Activated CD8-positive, alpha-beta memory T cell treated with anti-CD3 and anti-CD28 coated beads, Interleukin-2, amount 50 U/mL, for 48 hours (primary cell): ENCODE measurements at places on chromosomes 12 and 14.

GRCh38 chr12:54258201-54258681, 21.7 kb downstream of the CBX5 start:
- no peak for DNase-seq

- peak; percentile 91 for DNase-seq
Measured at GRCh38 chr12:124466216-124467128, 100.9 kb downstream of the NCOR2 start.

- no peak for DNase-seq
Measured at GRCh38 chr12:1034751-1035457, 43.9 kb downstream of the ERC1 start.

- no peak for DNase-seq
Measured at GRCh38 chr12:113128802-113129663, 6.5 kb downstream of the RASAL1 start.

- no peak for DNase-seq
Measured at GRCh38 chr12:82082501-82082900, 275.7 kb downstream of the CCDC59 start.

DNA sequence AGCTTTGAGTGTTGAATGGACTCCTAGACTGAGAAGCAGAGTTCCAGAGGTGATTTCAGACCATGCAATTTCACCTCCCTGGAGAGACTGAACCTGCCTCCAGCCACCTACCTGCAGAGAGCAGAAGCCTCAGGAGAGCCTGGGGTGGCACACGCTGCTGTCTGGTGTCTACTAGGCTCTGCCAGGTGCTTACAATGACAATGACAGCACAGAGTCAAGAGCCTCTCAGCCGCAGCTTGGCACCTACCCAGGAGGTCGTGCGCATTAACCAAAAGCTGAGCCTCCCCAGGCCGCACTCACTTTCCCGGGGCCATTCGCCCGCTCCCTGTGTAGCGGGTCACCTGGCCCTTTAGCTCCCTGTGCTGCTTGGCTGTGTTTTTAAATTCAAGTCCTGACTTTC, 63.2 kb downstream of the TESC start:
- DNase-seq = no peak

DNA sequence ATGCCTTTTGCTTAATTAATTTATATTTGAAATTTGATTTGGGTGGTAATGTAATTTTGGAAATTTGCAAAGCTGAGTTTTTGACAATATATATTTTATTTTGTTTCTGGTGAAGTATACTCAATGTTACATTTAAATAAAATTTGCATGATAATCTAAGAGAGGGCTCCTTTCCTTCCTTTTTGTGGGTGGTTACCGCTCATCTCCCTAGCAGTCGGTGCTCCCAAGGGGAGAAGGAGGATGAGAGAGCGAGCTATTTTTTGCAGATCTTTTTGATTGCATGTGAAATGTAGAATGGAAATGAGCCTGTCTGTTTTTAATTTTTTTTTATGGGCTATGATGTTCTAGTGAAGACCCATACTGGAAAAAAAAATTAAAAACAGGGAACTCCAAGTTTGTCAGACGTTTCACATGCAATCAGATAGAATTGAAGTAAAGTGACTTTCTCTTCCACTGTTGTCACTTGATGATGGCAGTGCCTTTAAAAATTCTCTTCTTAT, 39.8 kb downstream of the MSRB3 start:
- no peak for DNase-seq

- DNase-seq = no peak
Measured at GRCh38 chr12:119308708-119309456, 25.6 kb upstream of the CCDC60 start.

DNA sequence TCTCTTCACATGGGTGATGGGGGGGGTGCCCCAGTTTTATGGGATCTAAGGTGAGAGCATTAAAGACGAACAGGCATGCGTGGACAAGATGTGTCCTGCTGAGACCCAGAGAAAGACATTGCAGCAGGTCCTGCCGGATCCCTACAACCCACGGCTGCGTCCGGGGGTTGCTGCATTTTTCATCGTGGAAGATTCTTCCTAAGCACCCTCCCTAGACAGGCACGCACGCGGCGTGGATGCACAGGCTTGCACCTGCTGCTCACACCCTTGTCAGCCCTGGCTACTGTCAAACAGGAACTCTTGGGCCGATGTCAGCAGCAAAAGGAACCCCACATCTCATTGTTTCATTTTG, 280.6 kb upstream of the RTL1 start:
- DNase-seq = no peak

GRCh38 chr14:46985529-46986380, 334.2 kb upstream of the RPL10L start:
- no peak for DNase-seq

DNA sequence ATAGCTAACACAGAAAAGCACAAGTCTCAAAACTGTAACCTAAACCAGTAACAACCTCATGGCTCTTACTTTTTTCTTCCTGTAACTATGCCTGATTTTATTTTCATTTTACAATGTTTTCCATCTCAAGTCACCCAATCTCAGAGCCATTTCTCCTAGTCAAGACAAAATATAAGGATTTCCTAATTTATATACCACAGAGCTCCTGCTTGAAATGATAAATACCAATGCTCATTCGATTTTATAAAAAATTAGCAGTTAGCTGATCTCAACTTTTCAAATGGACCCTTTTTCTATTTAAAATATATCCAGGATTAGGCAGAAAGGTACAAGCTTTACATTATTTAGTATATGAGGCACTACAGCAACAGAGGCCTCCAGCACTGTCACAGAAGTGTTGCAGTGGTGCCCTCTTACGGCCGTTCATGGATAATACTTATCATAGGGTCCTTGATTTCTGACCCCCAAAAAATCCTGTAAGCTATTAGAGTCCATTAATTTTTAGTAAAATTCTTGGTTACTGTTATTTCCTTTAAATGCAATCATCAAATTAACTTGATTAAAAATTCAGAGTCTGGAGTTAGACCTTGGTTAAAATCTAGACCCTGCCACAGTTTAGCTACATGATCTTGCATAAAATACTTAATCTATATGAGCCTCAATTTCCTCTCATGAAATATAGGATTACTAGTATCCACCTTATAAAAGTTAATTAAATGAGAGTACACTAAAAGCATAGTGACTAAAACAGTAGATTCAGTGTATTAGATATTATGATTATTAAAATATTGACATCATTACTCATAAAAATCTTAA, 68.3 kb downstream of the SEC23A start:
- DNase-seq = no peak

GRCh38 chr14:21997300-21997699, 323.7 kb upstream of the OR4E1 start:
- DNase-seq = no peak

DNA sequence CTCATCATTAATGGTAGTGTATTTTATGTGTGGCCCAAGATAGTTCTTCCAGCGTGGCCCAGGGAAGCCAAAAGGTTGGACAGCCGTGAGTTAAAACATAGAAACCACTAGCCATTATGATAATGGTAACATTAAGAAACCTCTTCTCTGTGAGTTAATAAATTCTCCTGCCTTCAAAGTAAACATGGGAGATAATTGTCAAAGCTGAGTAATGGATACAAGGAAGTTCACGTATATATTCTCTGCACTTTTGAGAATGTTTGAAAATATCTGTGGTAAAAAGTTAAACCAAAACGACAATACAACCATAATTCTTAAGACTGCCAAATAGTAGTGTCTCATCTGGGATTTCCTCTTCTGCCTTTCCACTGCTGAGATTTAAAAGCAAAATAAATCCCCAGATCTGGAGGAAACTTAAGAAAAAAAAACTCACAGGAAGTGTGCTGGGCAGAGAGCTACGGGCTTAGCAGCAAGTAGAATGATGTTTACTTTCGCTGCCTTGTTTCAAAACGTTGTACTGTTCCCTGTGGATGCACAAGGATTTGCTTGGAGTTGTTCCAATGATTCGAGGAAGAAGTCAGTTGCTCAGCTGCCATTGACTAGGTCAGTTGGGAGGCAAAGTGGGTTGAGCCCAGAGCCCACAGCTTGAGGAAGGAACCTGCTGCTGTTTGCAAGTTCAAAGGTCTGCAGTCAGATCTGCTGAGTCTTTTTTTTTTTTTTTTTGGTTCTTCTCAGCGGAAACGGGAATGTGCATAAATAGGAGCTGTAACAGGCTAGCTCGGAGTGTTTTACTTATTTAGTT, 1.7 kb downstream of the TPCN1 start:
- no peak for DNase-seq

DNA sequence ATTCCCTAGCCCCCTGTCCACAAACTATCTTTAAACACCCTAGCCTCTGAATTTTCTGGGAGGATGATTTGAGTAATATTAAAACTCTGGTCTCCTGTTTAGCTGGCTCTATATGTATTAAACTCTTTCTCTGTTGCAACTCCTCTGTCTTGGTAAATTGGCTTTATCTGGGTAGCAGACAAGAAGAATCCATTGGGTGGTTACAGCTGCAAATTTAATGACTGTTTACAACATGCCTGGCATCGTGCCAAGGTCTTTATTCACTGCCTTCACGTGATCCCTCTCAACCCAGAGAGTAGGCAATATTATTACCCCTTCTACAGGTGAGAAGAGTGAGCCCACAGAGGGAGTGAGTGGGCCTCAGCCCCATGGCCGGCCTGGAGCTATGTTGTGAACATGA, 77.8 kb upstream of the MYL2 start:
- DNase-seq = no peak

DNA sequence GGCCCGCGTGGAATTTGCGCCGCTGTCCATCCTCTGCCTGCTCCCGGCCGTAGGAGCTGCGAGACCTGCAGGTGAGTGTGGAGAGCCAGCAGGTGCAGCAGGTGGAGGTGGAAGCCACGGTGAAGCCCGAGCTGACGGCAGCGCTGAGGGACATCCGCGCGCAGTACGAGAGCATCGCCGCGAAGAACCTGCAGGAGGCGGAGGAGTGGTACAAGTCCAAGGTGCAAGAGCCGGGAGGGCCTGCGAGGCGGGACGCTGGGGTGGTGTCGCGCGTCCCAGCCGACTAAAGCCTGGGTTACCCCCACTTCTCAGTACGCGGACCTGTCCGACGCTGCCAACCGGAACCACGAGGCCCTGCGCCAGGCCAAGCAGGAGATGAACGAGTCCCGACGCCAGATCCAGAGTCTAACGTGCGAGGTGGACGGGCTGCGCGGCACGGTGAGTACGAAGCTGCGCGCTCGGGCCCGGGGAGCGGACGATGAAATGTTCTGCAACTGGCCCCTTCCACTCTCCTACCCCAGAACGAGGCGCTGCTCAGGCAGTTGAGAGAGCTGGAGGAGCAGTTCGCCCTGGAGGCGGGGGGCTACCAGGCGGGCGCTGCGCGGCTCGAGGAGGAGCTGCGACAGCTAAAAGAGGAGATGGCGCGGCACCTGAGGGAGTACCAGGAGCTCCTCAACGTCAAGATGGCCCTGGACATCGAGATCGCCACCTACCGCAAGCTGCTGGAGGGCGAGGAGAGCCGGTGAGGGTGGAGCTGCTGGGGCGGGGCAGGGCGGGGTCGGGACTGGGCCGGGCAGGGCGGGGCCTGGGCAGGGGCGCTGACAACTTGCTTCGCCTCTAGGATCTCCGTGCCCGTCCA, 2.1 kb downstream of the PRPH start:
- DNase-seq = no peak

- no peak for DNase-seq
Measured at GRCh38 chr14:76007852-76008251, 22.3 kb downstream of the IFT43 start.

- no peak for DNase-seq
Measured at GRCh38 chr14:91363776-91364523, 53.7 kb downstream of the CCDC88C start.

GRCh38 chr12:56061982-56062381, 18.0 kb upstream of the ERBB3 start:
- DNase-seq = no peak

- no peak for DNase-seq
Measured at GRCh38 chr14:38611928-38612327, 356.0 kb upstream of the CLEC14A start.
